ENCODE measurements at places on chromosomes 6 and 20.

DNA sequence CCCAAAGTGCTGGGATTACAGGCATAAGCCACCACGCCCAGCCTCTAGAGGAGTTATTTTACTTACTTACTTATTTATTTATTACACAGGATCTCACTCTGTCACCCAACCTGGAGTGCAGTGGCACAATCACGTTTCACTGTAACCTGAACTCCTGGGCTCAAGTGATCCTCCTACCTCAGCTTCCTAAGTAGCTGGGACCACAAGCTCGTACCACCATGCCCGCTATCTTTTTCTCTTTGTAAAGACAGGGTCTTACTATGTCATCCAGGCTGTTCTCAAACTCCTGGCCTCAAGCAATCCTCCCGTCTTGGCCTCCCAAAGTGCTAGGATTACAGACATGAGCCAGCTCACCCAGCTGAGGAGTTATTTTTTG is 1.6 kb upstream of the TRIB3 start:
- no peak for DNase-seq

GRCh38 chr6:76004202-76004601 is 68.3 kb downstream of the IMPG1 start:
- no peak for DNase-seq

- no peak for DNase-seq
Observed at GRCh38 chr6:148890096-148890495, 143.3 kb downstream of the UST start.

DNA sequence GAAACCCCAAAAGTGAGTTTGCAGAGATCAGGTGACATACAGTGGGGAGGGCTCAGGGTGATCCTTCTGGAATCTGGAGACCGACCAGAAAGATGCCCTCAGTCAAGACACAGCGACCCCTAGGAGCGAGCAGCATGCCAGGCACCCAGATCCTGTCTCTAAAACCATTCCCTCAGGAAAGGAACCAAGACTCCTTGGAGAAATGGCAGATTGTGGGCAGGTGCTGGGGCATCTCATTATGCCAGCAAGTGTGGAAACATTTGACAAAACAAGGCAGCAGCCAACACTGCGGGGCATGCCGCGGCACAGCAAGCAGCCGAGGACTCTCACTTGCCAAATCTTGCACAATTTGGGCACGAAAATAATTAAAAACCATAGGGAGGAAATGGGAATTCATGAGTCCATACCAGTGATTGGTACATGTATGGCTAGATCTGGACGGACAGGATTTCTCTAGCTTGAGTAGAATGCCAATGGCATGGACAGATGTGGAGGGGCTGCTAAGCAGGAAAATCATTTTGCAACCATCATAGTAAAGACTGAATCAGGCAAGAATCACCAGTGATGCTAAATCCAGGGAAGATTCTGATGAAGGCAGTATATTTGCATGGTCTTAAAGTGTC is 76.9 kb downstream of the GINS1 start:
- no peak for DNase-seq

GRCh38 chr6:107622269-107622668 is 132.4 kb downstream of the SOBP start:
- no peak for DNase-seq
